Hematopoietic multipotent progenitor cell treated with erythropoietin and hydrocortisone succinate and interleukin-3 and kit ligand, for 17 days (in vitro differentiated cells): ENCODE measurements at places on chromosomes 1 and 21.
A peak's percentile ranks its signal among the peaks of the same experiment; 100 is the strongest.

DNA sequence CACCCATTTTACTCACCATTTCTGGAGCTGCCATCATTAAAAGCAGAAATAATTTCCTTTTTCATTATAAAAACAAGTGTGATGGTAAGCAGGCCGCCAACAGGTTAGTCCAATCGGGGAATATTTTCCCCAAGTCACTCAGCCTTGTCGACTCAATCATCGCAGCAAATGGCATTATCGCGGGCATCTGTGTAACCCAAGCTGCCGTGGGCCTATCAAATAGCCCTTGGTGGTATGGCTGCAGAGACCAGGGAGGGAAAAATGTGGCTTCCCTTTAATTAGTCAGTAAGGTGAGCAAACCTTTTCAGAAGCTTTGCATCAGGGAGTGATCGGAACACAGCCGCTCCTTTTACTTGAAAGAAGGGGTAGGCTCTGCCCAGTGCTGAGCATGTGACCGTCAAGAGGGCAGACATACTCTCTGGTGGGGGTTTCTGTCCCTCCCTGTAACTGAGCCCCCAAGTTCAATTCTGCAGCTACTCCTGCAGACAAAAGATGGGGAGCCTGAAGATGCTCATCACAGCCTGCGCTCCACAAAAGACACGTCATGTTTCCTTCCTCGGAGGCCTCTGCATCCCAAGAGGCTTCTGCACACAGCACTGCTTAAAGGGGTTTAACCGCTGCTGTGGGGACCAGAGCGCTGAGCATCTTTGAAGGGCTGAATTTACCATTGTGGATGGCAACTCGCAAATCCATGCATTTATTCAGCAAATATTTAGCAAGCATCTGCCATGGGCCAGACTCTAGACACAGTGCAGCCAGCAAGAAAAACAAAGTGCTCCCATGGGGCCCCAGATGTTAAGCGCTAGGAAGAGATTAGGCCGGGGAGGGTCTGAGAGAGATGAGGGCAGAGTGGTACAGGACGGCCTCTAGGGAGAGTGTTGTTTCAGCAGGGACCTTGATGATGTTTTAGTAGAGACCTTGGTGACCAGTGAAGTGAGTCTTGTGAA is 1.2 kb upstream of the TMPRSS3 start:
- no peak for DNase-seq

DNA sequence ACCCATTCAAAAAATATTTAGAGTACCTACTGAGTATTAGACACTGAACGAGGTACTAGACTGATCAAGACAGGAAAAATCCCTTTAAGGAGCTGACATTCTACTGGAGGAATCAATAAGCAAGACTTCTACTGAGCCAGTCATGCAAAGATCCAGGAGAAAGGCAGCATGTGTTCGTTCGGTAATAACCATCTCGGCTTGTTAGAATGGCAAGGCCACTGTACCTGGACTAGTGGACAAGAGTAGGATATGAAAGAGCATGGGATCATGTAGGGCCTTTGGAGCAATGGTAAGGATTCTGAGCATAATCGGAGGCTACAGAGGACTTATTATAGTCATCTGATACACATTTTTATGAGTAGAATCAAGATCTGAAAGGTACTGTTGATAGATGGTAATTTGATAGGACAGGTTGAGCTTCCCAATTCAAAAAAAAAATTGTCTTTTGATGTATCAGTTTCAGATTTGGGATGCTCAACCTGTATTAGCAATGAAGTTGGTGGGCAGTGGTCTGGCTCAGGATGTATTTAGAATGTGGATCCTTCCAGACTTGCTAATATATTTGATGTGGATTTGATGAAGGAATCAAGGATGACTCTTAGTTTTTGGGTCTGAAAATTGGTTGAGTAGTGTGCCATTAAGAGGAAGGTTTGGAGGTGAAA is 2.3 kb downstream of the COX20 start:
- no peak for DNase-seq

GRCh38 chr1:65083263-65083896 is 64.6 kb upstream of the AK4 start:
- DNase-seq: peak; percentile 15

GRCh38 chr1:158952416-158952815 is 21.1 kb downstream of the PYHIN1 start:
- DNase-seq: no peak

GRCh38 chr1:46159516-46159915 is 15.4 kb upstream of the TSPAN1 start:
- DNase-seq: no peak

DNA sequence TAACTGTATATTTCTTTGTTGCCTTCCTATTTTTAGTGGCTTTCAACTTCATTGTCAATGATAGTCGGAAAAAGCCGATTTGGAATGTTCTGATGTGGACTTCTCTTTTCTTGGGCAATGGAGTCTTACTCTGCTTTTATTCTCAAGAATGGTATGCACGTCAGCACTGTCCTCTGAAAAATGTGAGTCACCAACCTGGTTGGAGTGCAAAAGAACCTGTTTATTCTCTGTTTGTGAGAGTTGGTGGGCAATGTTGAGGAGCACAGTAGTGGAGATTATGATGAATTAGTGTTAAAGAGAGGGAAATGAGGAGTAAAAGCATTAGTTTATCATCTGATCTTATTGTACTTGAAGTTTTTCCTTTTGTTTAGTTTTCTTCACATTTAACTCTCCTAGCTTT is 14.5 kb upstream of the AXDND1 start:
- no peak for DNase-seq

DNA sequence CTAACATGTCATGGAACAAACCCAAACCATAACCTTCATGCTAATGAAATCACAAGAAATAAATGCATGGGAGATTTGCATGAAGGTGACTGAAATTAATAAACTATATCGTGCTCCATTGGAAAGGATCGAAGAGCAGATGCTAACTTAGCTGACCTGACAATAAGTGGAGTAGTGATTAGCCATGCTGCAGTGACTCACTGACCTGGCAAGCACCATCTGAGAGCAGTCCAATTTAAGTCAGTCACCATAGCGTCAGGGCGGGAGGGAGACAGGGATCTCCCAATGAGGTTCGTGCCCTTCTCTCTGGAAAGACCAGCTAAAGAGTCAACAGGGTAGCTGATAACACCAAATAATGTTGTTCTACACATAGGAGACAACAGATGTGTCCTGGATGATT is 21.5 kb downstream of the OLIG2 start:
- no peak for DNase-seq

GRCh38 chr1:42172381-42173133 is 8.0 kb upstream of the GUCA2A start:
- no peak for DNase-seq

- no peak for DNase-seq
These were observed 155.3 kb downstream of the DISC1 start for GRCh38 chr1:231781892-231782291.

DNA sequence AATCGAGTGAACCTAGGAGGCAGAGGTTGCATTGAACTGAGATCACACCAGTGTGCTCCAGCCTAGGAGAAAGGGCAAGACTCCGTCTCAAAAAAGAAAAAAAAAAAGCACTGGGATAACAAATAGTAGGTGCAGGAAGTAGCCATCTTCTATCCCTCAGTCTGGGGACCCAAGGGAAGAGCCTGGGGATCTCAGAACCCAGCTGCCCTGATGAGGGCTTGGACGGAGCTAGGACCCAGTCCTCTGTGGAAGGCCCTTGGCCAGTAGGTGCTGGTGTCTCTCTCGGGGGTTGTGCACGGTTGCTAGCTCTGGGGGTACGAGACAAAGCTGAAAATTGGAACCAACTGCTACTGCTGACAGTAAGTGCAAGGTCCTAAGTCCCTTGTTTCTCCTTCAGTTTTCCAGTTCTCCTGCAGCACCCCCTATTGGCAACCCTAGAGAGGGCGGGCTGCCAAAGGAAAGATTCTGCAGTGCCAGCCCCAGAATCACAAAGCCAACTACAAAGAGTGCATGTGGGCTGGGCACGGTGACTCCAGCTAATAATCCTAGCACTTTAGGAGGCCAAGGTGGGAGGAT is 57.6 kb upstream of the KIF1B start:
- peak; percentile 61 for DNase-seq

GRCh38 chr1:241020851-241021697 is 335.9 kb downstream of the RGS7 start:
- no peak for DNase-seq
